NCI-H2171 (cell line): ENCODE measurements at places on chromosomes 2 and 18.
A peak's percentile ranks its signal among the peaks of the same experiment; 100 is the strongest.

DNA sequence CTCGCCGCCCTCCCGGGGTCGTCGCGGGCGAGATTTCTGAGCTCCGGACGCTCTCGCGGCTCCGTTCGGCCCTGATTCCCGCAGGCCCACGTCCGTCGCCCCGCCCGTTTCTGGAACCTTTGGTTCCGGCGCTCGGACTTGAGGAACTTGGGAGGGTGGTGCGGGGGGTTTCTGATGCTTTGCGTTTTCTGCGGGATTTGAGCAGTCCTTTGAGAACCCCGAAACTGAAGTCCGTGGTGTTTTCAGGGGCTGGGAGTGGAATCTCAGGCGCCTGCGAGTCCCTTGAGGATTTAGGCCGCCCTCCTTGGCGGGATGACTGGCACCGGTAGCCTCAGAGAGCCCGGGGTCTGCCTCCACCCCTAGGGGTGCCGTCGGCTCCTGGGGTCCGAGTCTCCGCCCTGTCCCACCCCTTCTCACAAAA is 336 bp downstream of the THNSL2 start:
- DNase-seq, result no peak

DNA sequence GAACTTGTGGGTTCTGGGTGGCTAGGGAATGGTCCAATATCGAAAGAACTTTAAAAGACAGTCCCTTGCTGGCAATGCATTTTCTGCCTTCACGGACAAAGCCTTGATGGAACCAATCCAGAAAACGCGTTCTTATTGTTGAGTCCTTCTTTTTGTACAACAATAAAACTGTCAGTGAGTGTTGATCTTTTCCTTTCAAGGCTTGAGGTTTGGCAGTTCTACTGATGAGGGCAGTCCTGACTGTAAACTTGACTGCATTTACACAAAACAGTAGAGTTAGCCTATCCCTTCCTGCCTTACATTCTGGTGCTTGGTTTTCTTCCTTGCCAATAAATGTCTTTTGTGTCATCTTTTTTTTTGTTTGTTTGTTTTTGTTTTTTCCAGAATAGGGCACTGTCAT is 2.5 kb upstream of the UGT1A7 start:
- no peak for DNase-seq

GRCh38 chr2:237995036-237995435 is 28.2 kb downstream of the UBE2F start:
- no peak for DNase-seq

- no peak for DNase-seq
Measured at GRCh38 chr2:69936906-69937305, 22.0 kb downstream of the MXD1 start.

DNA sequence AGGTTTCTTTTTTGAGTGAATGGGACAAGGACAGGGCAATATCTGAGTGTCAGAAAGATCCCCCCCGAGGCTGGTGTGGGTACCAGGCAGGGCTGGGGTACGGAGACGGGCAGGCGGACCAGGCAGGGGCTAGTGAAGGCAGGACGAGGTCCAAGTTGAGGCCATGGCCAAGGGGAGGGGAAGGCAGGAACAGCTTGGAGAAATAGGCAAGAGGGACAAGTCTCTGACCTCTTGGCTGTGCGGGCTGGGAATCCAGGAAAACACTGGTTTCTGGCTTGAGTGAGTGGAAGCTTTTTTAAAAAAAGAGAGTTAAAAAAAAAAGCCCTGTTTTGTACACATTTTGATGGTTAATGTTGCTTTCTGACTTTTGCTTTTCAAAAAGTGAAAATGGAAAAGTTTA is 30.3 kb downstream of the ASAP2 start:
- no peak for DNase-seq

DNA sequence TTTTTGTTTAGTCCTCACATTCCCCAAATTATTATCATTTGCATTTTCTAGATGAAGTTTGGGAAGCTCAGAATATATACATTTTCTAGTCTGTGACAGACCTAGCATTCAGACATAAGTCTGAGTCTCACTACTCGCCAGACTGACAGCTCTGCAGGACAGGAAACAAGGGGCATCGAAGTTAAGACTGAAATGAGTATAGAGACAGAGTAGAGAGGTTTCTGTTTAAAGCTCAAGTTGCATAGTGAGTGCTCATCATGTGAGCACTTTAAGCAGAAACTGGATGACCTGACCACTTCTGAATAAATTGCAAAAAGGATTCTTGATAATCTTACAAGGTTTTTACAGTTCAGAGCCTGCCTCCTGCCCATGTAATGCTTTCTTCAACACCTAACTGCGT is 1.1 kb downstream of the HADHB start:
- no peak for DNase-seq

DNA sequence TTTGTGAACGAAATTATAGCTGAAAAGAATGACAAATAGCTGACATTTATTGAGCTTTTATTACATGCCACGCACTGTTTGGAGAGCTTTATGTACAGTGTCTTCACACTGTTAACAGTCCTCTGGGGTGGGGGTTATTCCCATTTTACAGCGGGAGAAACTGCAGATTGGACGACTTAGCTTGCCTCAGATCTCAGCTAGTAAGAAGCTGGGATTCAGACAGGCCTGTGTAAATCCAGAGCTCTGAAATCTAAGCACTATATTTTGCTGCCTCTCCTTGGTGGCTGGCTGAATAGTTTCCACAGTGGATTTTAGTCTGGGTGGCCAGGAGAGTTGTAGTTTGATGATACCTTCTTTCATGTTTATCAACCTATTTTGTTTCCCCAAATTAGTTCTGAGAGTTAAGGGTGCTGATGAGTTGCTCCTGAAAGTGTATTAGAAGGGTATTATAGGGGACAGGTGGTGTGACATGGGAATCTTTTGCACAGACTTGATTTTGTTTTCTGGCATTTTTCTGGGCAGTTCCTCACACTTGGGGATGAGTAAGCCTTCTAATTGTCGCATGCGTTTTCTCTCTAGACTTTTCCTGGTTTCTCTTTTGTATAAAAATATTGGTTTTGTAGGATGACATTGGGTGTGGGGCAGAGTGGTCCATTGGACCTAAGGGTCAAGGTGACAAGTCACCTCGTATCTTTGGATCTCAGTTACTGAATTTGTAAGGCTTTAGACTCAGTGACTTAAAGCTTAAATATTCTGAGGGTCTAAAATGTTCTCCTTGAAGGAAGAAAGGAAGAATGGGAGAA is 1.5 kb downstream of the ACSL3 start:
- DNase-seq, result no peak

DNA sequence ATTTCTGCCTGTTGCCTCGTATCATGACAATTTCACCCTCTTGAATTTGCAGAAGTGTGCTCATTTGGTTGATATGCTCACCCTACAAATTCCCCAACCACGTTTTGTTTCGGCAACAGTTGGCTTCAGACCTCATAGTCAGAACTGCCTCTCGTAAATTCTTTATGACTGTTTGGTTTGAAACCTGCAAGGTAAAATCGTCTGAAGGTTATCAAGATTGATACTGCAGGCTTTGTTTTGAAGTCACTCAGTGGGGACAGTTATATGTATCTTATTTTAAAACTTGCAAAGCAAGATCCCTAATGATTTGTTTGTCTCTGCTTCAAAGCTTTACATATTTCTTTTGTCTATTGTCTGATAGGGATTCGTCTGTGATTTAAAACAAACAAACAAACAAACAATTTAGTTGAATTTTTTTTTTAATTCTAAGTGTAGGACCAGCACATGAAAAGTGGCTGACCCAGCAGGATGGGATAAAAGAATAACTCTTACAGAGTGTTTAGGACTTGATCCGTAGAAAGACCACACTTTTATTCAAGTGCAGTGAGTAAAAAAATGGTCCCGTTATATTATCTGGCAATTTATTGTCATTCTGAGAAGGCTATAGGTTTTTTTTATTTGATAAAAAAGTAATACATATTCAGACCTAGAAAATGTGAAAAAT is 45.7 kb upstream of the MYCN start:
- DNase-seq, result no peak

DNA sequence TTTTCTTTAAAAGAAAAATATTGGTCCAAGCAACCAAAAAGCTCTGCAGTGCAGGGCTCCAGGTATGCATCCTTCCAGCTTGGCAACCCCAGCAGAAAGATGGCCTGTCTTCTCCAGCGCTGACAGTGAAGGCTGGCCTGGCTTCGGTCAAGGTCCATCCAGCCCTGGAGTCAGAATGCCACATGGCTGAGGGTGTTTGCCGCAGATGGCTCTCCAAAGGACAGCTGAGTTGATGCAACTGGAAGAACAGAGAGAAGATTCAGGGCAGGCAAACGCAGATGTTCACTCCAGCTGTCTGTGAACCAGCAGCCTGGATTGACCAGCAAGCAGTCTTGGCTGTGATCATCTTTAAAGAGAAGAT is 51.4 kb downstream of the MARCO start:
- DNase-seq, result no peak

DNA sequence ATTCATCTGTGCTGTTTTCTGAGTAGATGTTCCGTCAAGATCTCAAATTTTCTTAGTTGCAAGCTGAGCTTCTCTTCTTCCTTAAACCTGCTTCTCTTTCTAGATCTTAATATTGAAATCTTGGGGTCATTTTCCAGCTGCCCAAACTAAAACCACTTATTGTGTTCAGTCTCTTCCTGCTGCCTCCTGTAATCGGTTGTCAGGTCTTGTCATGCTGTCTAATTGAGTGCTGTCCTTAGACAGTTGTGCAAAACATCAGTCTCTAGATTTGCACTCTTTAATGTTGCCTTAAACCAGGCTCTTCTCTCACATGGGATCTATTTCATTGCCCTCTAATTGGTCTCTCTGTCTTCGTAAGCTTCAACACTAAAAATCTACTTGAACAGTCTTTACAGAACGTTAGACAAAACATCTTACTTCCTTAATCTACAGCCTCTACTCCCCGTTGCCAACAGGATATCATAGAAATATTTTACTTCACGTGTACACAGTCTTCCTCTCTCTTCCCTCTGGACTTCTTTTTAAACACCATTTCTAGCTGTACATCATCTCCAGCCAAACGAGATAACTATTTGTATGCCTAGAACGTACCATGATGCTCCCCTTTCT is 34.9 kb downstream of the GPD2 start:
- no peak for DNase-seq

DNA sequence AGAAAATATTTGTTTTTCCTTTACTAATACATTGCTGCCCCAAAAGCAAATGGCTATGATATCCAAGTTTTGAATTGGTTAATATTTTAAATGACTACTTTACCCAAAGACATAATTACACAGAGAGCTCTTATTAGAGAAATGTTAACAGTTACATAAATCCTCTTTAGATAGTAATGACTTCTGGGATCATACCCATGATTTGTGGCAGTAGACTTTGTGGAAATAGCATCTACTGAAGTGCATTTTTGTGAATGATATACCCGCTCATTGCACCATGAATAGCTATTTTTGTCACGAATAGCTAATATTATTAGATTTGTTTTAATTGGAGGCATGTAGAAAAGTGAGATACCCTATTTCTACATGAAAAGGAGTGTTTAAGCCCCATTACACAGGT is 15.8 kb downstream of the NYAP2 start:
- DNase-seq, result no peak

DNA sequence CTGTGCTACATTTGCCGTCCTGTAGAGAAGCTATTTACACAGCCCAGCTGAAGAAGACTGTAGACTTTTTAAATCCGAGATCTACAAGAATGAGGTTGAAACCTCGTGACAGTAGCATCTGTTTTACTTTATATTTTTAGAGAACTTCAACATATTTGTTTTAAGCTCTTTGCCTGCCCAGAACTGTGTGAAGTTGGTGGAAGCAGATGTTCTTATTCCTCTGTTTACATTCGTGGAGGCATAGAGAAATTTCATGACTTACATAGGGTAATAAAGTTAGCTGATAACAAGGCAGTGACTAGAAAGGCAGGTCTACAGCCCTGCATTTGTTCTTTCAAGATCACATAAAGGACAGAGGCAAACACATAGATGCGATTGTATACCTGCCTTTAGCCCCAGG is 47.0 kb upstream of the MAP3K20 start:
- DNase-seq, result no peak

- no peak for DNase-seq
Measured at GRCh38 chr2:17719562-17720371, 33.8 kb downstream of the SMC6 start.

GRCh38 chr2:228067309-228067708 is 114.2 kb downstream of the SPHKAP start:
- peak; percentile 36 for DNase-seq

GRCh38 chr2:212956665-212957607 is 194.5 kb downstream of the IKZF2 start:
- DNase-seq, result no peak

DNA sequence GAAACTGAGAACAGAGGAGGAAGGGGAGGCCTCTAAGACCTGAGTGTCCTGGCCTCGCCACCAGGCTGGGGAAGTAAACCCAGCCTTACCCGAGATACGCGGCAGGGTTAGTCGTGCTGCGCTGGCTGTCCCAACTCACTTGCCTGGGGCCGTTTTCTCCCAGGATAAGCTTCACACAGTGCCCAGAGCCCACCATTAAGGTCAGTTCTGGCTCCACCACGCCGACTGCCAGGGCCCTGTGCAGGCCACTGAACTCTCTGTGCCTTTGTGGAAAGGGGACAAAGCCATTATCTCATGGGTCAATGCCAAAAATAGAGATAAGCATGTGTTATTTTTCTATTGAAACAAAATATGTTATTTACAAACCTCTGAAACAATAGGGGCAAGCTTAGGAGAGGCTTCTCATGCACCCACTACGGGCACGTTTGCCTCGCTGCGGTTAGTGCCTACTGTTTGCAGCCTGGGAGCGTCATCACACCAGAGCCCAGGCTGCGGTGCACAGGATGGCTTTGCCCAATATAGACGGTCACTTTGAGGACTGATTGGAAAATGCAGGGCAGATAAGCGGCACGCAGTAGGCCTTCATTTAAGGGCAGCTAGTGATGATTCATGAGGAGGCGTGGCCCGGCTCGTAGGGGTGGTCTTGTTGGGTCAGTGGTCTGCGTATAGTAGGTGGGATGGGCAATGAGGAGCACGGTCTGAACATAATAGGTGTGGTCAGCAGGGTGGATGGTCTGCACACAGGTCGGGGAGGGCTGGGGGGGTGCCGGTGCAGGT is 242.1 kb downstream of the GLI2 start:
- DNase-seq, result no peak

- DNase-seq, result no peak
Measured at GRCh38 chr2:14998546-14998945, 366.0 kb downstream of the LRATD1 start.

- DNase-seq, result no peak
Measured at GRCh38 chr2:15069149-15069548, 436.6 kb downstream of the LRATD1 start.

DNA sequence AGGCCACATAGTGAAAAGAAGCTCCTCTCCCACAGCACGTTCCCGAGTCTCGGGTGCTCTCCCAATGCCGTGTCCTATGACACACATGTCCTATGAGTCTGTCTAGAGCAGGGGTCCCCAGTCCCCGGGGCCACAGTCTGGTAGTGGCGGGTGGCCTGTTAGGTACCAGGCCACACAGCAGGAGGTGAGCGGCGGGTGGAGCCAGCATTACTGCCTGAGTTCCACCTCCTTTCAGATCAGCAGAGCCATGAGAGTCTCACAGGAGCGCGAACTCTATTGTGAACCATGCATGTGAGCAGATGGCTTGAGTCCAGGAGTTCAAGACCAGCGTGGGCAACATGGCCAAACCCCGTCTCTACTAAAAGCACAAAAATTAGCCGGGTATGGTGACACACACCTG is 112.6 kb downstream of the ZBTB7C start:
- no peak for DNase-seq
